Neural cell (in vitro differentiated cells): ENCODE measurements at places on chromosomes 13 and 19. TPM values are rescaled to one million over a fixed set of nuclear protein-coding genes. Genes with fewer than 3 reads are reported as not detected.

ZNF541 gene
- polyA plus RNA-seq, result not detected in 2 replicates

MAST1 gene
- polyA plus RNA-seq, result 65.0 and 105 TPM in 2 replicates

OR10H1 gene
- not detected in 2 replicates for polyA plus RNA-seq

SLC25A41 gene
- polyA plus RNA-seq, result 3.8 and 4.2 TPM in 2 replicates

GPI gene
- polyA plus RNA-seq, result 113 and 124 TPM in 2 replicates

ATP4A gene
- polyA plus RNA-seq, result 0.34 TPM in 1 of 2 replicates, not detected in the other

EXOC3L2 gene
- polyA plus RNA-seq, result not detected in 2 replicates

BAX gene
- 71.9 and 90.3 TPM in 2 replicates for polyA plus RNA-seq

FSD1 gene
- polyA plus RNA-seq, result 114 and 158 TPM in 2 replicates

ZNF626 gene
- 41.8 and 44.2 TPM in 2 replicates for polyA plus RNA-seq

SULT2B1 gene
- not detected in 2 replicates for polyA plus RNA-seq

ZNF223 gene
- polyA plus RNA-seq, result 17.1 and 22.7 TPM in 2 replicates

TMEM86B gene
- polyA plus RNA-seq, result 0.84 and 2.3 TPM in 2 replicates
